Left lobe of liver (tissue), 2 donors: ENCODE measurements at places on chromosomes 3 and 15. TPM values are rescaled to one million over a fixed set of nuclear protein-coding genes. Genes with fewer than 3 reads are reported as not detected.

- DNase-seq = no peak
Observed at GRCh38 chr3:16467393-16467792, 46.1 kb downstream of the RFTN1 start.

GRCh38 chr3:124671106-124671505, 59.1 kb upstream of the UMPS start:
- no peak for DNase-seq

DNA sequence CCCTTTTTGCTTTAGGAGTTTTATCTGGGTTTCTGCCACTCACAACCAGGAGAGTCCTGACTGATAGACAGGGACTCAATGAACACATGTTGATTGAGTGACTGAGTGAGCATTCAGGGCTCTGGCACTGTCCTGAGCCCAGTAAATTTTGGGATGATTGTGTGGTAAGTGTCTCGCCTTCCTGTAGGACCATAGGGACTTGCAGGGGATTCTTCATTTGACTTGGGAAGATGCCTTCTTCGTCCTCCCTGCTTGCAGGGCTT, 22.3 kb upstream of the FLNB start:
- DNase-seq = no peak

GRCh38 chr3:62622553-62623174, 249.3 kb upstream of the FEZF2 start:
- DNase-seq = no peak

GRCh38 chr15:63405159-63405558, 23.5 kb upstream of the CA12 start:
- no peak for DNase-seq

- no peak for DNase-seq
Observed at GRCh38 chr3:124981472-124981871, 46.9 kb upstream of the MUC13 start.

GRCh38 chr3:49428752-49429080, 408 bp downstream of the NICN1 start:
- no peak for DNase-seq

GRCh38 chr15:80945605-80946004, 44.0 kb downstream of the MESD start:
- DNase-seq = peak; percentile 10

GRCh38 chr3:167743799-167744198, 8.3 kb downstream of the SERPINI1 start:
- DNase-seq = no peak

DNA sequence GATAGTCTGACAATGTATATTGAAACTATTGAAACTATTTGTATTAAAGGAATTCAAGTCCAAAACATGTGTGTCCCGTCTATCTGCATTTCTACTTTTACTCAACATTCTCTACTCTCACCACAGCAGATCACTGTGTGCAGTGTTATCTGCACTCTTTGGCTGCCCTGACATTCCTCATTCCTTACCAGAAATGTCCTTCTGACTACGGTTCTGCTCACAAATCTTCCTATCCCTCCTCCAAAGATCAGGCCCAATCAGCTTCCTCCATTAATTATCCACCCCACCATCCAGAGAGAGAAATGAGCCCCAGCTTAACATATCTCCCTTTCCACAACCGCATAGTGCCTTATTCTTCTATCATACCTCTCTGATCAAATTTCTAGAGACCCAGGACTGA, 94.7 kb downstream of the TBL1XR1 start:
- DNase-seq = no peak

GRCh38 chr3:9308298-9308990, 54.4 kb upstream of the THUMPD3 start:
- no peak for DNase-seq

DNA sequence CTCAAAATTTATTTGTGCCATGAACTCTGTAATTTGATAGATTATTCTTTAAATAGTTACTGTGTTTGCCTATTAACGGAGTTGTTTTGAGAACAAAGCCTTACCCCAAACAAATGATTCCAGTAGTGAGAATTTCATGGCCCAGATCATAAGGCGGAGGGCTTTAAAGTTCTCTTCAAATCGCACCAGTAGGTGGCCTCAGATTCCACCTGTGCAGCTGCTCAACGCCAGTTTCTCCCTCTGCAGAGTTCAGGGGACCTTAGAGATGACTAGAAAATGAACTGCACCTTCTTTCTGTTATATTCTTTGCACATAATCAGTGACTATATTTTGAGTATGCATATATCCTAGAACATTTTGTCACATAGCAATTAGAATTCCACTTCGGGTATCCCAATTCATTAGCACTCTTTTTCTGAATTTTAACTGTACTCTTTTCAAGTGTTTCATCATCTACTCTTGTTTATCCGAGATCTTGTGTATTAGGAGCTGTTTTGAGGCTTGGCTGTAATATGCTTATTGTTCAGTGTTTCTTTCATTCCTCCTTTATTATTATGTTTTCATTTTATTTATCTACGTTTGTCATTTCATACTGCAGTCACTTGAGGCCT, 232.6 kb upstream of the CHRM5 start:
- no peak for DNase-seq

- no peak for DNase-seq
Observed at GRCh38 chr15:52653431-52653964, 25.7 kb downstream of the ATOSA start.

GRCh38 chr3:101963902-101964362, 114.6 kb downstream of the NFKBIZ start:
- DNase-seq = no peak

Gene DUOXA1
- not detected for total RNA-seq

Gene CCRL2
- total RNA-seq = 0.55 TPM

Gene OIP5
- total RNA-seq = 0.38 TPM

Gene ATP13A4
- 1.2 TPM for total RNA-seq

Gene EID1
- total RNA-seq = 46.1 TPM

Gene CLASP2
- total RNA-seq = 16.7 TPM
